ENCODE measurements at places on chromosomes 4 and X.

- no peak overlapping the region for H3K4me3 ChIP-seq
- H3K27ac ChIP-seq: no peak overlapping the region
- no peaks in the 10 kb centered on the region for H3K4me1 ChIP-seq
- no peak for DNase-seq
- no peaks in the 10 kb centered on the region for H3K27me3 ChIP-seq
Observed at GRCh38 chrX:131741103-131741581, 197.3 kb downstream of the OR13H1 start.

GRCh38 chr4:122842984-122843531 is 16.4 kb downstream of the FGF2 start:
- H3K36me3 ChIP-seq: peaks cover 79% of the 10 kb centered on the region
- peaks cover 87% of the 10 kb centered on the region for H3K4me1 ChIP-seq
- DNase-seq: peak; percentile 48
- H3K27me3 ChIP-seq: no peaks in the 10 kb centered on the region
- H3K27ac ChIP-seq: peak overlapping the region; percentile 49

DNA sequence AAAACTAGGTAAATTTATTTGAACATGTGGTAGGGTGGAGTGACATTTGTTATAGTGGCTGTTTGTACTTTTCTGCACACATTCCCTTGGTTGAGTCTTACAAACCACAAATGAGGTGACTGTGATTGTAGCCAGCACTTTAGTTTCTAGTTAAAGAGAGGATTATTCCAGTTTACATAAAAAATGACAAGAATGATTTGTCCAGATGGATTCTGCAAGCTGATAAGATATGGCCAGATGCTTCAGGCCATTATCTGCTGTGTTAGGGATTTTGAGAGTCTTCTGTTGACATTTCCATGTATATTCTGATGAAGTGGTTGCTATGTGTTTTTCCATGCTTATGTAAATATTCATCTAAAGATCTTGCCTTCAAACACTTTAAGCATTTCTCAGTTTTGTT is 31.0 kb upstream of the PDE5A start:
- H3K36me3 ChIP-seq: no peaks in the 10 kb centered on the region
- no peaks in the 10 kb centered on the region for H3K27me3 ChIP-seq
- DNase-seq: peak; percentile 30
- no peak overlapping the region for H3K27ac ChIP-seq
- H3K4me1 ChIP-seq: peaks cover 19% of the 10 kb centered on the region
- no peak overlapping the region for H3K4me3 ChIP-seq

- no peak overlapping the region for H3K27ac ChIP-seq
- H3K27me3 ChIP-seq: no peaks in the 10 kb centered on the region
- H3K4me1 ChIP-seq: peaks cover 7% of the 10 kb centered on the region
- no peak overlapping the region for H3K4me3 ChIP-seq
- H3K36me3 ChIP-seq: no peaks in the 10 kb centered on the region
Observed at GRCh38 chrX:148695255-148695654, 194.8 kb downstream of the AFF2 start.

- peaks cover 7% of the 10 kb centered on the region for H3K4me1 ChIP-seq
- H3K27ac ChIP-seq: no peak overlapping the region
- no peaks in the 10 kb centered on the region for H3K36me3 ChIP-seq
- no peak overlapping the region for H3K4me3 ChIP-seq
Observed at GRCh38 chr4:74311696-74312313, 3.5 kb downstream of the EPGN start.

GRCh38 chrX:23662187-23662586 is 5.1 kb upstream of the PRDX4 start:
- H3K4me1 ChIP-seq: peaks cover 10% of the 10 kb centered on the region
- H3K4me3 ChIP-seq: no peak overlapping the region
- no peak overlapping the region for H3K27ac ChIP-seq
- no peaks in the 10 kb centered on the region for H3K36me3 ChIP-seq
- no peak for DNase-seq

DNA sequence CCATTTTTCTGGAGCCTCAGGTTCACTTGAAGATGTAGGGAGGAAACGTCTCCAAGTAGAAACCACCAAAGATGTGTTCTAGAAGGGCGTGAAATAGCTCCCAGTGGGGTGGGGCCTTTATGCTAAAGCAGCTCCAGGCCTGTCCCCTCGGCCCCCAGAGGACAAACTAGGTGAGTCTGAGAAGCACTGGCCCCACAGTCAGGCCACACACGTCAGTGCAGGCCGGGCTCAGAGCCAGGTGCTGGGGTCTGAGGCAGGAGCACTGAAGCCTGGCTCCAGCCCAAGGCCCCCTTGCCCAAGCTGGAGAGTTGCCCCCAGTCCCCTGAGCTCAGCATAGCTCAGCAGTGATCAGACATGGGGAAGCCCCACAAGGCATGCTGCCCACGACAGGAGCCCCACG is 95.4 kb upstream of the PSAPL1 start:
- H3K4me1 ChIP-seq: no peaks in the 10 kb centered on the region
- no peaks in the 10 kb centered on the region for H3K27me3 ChIP-seq
- DNase-seq: no peak
- H3K36me3 ChIP-seq: no peaks in the 10 kb centered on the region
- H3K27ac ChIP-seq: no peak overlapping the region
- no peak overlapping the region for H3K4me3 ChIP-seq

GRCh38 chr4:175386776-175387507 is 425.1 kb downstream of the GPM6A start:
- no peaks in the 10 kb centered on the region for H3K4me1 ChIP-seq
- DNase-seq: no peak
- H3K27me3 ChIP-seq: no peaks in the 10 kb centered on the region
- H3K27ac ChIP-seq: no peak overlapping the region
- H3K4me3 ChIP-seq: no peak overlapping the region
- no peaks in the 10 kb centered on the region for H3K36me3 ChIP-seq

- H3K27me3 ChIP-seq: no peaks in the 10 kb centered on the region
- peaks cover 10% of the 10 kb centered on the region for H3K4me1 ChIP-seq
- no peak for DNase-seq
- H3K27ac ChIP-seq: peak overlapping the region; percentile 67
Observed at GRCh38 chr4:7067126-7067451, 775 bp downstream of the GRPEL1 start.

DNA sequence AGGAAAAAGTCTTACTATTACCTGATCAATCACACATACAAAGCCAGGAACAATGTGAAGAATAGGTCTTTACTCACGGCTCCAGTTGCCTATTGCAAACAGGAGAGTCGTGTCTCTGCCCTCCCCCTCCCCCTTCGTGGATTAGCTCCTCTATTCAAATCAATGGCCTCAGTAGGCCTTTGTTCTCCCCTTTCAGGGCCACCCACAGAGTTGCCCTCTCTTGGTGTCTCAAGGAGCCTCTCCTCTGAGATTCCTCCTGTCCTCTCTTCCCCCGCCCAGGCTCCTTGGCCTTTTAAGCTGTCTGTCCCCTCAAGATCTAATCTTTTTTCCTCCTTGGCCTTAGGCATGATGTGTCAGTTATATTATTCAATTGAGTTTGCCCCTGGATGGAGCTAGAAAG is 107.2 kb upstream of the NALF2 start:
- H3K4me1 ChIP-seq: no peaks in the 10 kb centered on the region
- H3K4me3 ChIP-seq: no peak overlapping the region
- H3K27ac ChIP-seq: no peak overlapping the region
- no peaks in the 10 kb centered on the region for H3K27me3 ChIP-seq

- H3K4me3 ChIP-seq: no peak overlapping the region
- DNase-seq: no peak
- no peaks in the 10 kb centered on the region for H3K36me3 ChIP-seq
- H3K27ac ChIP-seq: no peak overlapping the region
Observed at GRCh38 chr4:115562506-115562905, 449.1 kb upstream of the NDST4 start.

DNA sequence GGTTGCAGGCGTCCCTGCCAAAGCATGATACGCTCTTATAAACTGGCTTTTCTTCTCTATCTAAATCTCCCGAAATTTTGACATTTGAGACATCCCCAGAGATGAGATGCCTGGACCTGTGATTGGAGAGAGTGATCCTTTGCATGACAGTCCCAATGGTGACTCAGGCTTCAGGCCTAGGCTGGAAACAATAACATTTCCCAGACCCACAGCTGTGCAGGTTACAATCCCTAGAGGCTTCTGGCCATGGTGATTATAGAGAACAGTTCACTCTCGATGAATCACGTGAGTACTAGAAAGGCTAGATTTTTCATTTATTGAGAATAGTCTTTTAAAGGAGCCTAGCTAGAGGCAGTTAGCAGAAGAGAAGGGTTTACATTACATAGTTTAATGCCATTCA is 75.9 kb downstream of the SPATA18 start:
- no peaks in the 10 kb centered on the region for H3K27me3 ChIP-seq
- no peak overlapping the region for H3K4me3 ChIP-seq
- no peaks in the 10 kb centered on the region for H3K4me1 ChIP-seq
- peak; percentile 45 for DNase-seq
- H3K36me3 ChIP-seq: no peaks in the 10 kb centered on the region
- no peak overlapping the region for H3K27ac ChIP-seq

GRCh38 chr4:180828455-180829018 is 1414.7 kb upstream of the TENM3 start:
- 0 out of 2 replicates have a peak, but pooled peaks cover 4% of the 10 kb centered on the region for H3K4me1 ChIP-seq
- no peaks in the 10 kb centered on the region for H3K27me3 ChIP-seq
- no peak overlapping the region for H3K4me3 ChIP-seq
- no peaks in the 10 kb centered on the region for H3K36me3 ChIP-seq
- DNase-seq: peak; percentile 78

GRCh38 chrX:13911586-13911985 is 94.7 kb upstream of the GPM6B start:
- peak; percentile 64 for DNase-seq
- H3K36me3 ChIP-seq: no peaks in the 10 kb centered on the region
- no peaks in the 10 kb centered on the region for H3K4me1 ChIP-seq
- no peak overlapping the region for H3K27ac ChIP-seq

DNA sequence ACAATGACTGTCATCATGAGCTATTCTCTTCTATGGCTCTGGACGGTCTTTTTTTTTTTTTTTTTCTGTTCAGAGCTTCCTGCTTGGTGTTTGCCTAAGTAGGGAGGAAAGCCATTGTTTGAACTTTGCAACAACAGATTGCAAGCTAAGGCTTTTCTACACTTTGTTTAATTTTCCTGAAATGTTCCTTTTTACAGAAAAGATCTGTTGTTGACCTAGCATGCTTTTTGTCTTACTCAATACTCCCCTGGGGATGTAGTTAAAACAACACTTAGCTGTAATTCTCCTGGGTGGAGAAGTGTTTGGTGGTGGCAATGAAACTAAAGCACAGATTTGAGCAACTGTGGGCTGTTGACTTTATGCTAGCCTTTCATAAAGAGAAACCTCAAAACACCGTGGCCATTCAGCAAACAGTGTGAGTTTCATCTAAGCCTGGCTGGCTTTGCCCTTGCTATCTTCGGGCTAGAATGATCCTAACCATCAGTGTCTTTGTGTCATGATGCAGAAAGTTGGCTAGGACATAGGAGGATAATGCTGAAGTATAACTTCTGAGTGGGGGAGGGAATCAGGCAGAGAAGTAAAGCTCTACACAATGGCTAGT is 110.5 kb downstream of the ANXA3 start:
- H3K4me3 ChIP-seq: peak overlapping the region; percentile 31
- no peaks in the 10 kb centered on the region for H3K36me3 ChIP-seq
- DNase-seq: peak; percentile 69
- H3K27me3 ChIP-seq: no peaks in the 10 kb centered on the region
- H3K27ac ChIP-seq: peak overlapping the region; percentile 21
- peaks cover 48% of the 10 kb centered on the region for H3K4me1 ChIP-seq

DNA sequence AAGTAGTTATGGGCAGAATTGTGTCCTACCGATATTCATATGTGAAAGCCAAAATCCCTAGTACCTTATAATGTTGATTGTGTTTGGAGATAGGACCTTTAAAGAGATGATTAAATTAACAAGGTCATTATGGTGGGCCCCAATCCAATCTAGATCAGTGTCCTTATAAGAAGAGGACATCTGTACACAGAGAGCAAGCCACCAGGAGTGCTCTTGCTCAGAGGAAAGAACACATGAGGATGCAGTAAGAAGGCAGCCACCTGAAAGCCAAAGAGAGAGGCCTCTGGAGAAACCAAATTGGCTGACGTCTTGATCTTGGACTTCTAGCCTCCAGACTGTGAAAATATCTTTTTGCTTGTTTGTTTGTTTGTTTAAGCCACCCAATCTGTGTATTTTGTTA is 1290.8 kb upstream of the PABPC4L start:
- no peaks in the 10 kb centered on the region for H3K27me3 ChIP-seq
- no peak overlapping the region for H3K4me3 ChIP-seq

GRCh38 chrX:133294126-133294525 is 76.0 kb upstream of the TFDP3 start:
- no peak overlapping the region for H3K27ac ChIP-seq
- peak; percentile 22 for DNase-seq
- peaks cover 14% of the 10 kb centered on the region for H3K4me1 ChIP-seq
- H3K4me3 ChIP-seq: no peak overlapping the region
- H3K36me3 ChIP-seq: no peaks in the 10 kb centered on the region

DNA sequence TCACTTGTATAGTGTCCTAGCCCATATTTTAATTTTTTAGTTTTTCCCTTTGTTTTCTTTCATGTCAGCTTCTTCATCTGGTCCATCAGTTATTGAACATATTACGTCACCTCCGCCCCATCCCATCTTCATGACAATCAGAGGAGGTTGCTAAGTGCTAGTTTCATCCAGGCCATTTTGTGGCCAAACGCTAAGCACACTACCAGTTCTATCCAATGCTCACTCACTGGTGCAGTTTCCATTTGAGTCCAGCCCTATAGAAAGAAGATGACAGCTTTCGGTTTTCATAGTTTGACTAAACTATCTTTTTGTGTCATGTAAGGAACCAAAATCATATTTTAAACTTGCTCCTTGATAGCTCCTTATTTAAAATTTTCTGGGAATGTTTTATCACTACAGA is 304.2 kb downstream of the TENM3 start:
- no peaks in the 10 kb centered on the region for H3K27me3 ChIP-seq
- no peak overlapping the region for H3K27ac ChIP-seq
- no peak for DNase-seq
- no peaks in the 10 kb centered on the region for H3K4me1 ChIP-seq
- no peak overlapping the region for H3K4me3 ChIP-seq

DNA sequence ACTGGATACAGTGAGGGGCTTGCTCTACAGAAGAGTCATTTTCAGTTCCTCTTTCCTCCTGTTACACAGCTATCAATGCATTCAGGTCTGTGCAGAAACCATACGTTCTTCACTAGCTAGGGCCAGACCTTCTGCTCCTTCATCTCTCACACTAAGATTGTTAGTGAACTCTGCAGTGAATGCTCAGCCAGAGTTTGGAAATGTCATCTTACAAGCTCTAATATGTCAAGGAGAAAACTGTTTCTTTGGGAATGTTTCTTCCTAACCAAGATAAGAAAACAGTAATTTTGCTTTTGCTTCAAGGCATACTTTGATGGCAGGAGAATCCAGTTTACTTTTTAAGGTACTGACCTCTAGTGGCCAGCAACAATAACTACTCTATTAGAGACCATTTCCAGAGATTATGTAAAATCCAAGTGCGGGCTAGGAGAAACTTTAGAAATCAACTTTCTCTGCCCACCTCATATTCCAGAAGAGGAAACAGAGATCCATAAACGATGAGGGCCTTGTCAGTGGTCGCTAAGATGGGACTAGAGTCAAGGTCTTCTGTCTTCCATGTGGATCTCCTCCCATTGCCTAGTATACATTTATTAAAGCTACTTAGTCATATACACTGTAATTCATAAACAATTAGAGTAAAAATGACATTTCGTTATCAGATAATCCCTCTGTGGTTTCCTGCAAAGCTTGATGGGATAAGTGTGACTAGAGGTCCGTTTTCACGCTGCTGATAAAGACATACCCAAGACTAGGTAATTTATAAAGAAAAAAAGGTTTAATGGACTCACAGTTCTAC is 12.1 kb upstream of the CC2D2A start:
- H3K4me3 ChIP-seq: no peak overlapping the region
- no peaks in the 10 kb centered on the region for H3K36me3 ChIP-seq
